ENCODE measurements at places on chromosomes 4 and X. TPM values are rescaled to one million over a fixed set of nuclear protein-coding genes. Genes with fewer than 3 reads are reported as not detected.

Gene PGAM4
- total RNA-seq: not detected

Gene COX7B2
- not detected for total RNA-seq

Gene GABRQ
- total RNA-seq: 1.6 TPM

Gene GAB3
- total RNA-seq: 4.3 TPM

Gene MAGEB17
- not detected for total RNA-seq

Gene TADA2B
- 28.3 TPM for total RNA-seq

Gene RTL9
- total RNA-seq: 1.2 TPM

Gene PAGE1
- total RNA-seq: not detected

Gene KCNIP4
- 16.3 TPM for total RNA-seq

Gene ACE2
- total RNA-seq: 1.7 TPM

Gene SSX2
- not detected for total RNA-seq

Gene GJB1
- total RNA-seq: 0.49 TPM

Gene THAP6
- 61.0 TPM for total RNA-seq

Gene MAGEA2B
- not detected for total RNA-seq

Gene GBA3
- not detected for total RNA-seq

Gene ZFP42
- total RNA-seq: 0.33 TPM

Gene LEF1
- 19.6 TPM for total RNA-seq

Gene TRAPPC2
- 43.7 TPM for total RNA-seq

Gene RHOXF2B
- not detected for total RNA-seq

Gene SHROOM2
- total RNA-seq: 23.6 TPM

Gene SOD3
- total RNA-seq: 19.7 TPM

Gene PAK3
- 31.3 TPM for total RNA-seq

All from camera-type eye (tissue), 1 donor.